Renal cortical epithelial cell (primary cell): ENCODE measurements at places on chromosomes 4 and X. TPM values are rescaled to one million over a fixed set of nuclear protein-coding genes. Genes with fewer than 3 reads are reported as not detected.

Gene SLC10A6
- 0.10 TPM in 1 of 2 replicates, not detected in the other for total RNA-seq

Gene TRIM60
- not detected in 2 replicates for total RNA-seq

Gene PABPC1L2B
- total RNA-seq, result not detected in 2 replicates

Gene TREX2
- 0.50 TPM in 1 of 2 replicates, not detected in the other for total RNA-seq

Gene SMIM31
- 0.05 TPM in 1 of 2 replicates, not detected in the other for total RNA-seq
